ENCODE measurements at places on chromosomes 5 and 9. TPM values are rescaled to one million over a fixed set of nuclear protein-coding genes. Genes with fewer than 3 reads are reported as not detected.

The F2RL1 gene
- total RNA-seq = 0.73 TPM

The SMIM3 gene
- total RNA-seq = 19.8 TPM

The SFXN1 gene
- total RNA-seq = 34.5 TPM

The SPATA31D4 gene
- not detected for total RNA-seq

The TNC gene
- 0.57 TPM for total RNA-seq

The CBY3 gene
- not detected for total RNA-seq

The PCDHGB1 gene
- total RNA-seq = 6.7 TPM

The CD72 gene
- total RNA-seq = 0.89 TPM

The DRD1 gene
- not detected for total RNA-seq

The ZNF618 gene
- 1.6 TPM for total RNA-seq

The CDH9 gene
- total RNA-seq = not detected

The AQP3 gene
- 16.3 TPM for total RNA-seq

The NTMT1 gene
- 72.1 TPM for total RNA-seq

The GPX3 gene
- 627 TPM for total RNA-seq

The PLCXD3 gene
- total RNA-seq = 76.6 TPM

The ADAMTS16 gene
- total RNA-seq = not detected

The ANKRD18B gene
- not detected for total RNA-seq

The MLANA gene
- not detected for total RNA-seq

The AK8 gene
- total RNA-seq = not detected

The PCDHA7 gene
- total RNA-seq = not detected

The CCDC69 gene
- total RNA-seq = 181 TPM

The ZNF483 gene
- total RNA-seq = 4.2 TPM

The SPINK4 gene
- total RNA-seq = not detected

The GPR151 gene
- not detected for total RNA-seq

The MCTP1 gene
- 8.5 TPM for total RNA-seq

The IFNA13 gene
- total RNA-seq = not detected

The HMMR gene
- total RNA-seq = 0.92 TPM

The PAM gene
- 959 TPM for total RNA-seq

The ANKS6 gene
- 4.4 TPM for total RNA-seq

The NCS1 gene
- total RNA-seq = 5.0 TPM

The AHRR gene
- 2.1 TPM for total RNA-seq

The CNTFR gene
- 8.7 TPM for total RNA-seq

The ATG12 gene
- total RNA-seq = 23.5 TPM

The PAEP gene
- total RNA-seq = not detected

The DAB2IP gene
- total RNA-seq = 53.0 TPM

The INSL6 gene
- total RNA-seq = not detected

The PPP1R26 gene
- total RNA-seq = 18.5 TPM

The TMEM38B gene
- 57.2 TPM for total RNA-seq

The CRHBP gene
- 1.3 TPM for total RNA-seq

The EIF4E1B gene
- not detected for total RNA-seq

The DBH gene
- not detected for total RNA-seq

The LCN10 gene
- 11.3 TPM for total RNA-seq

The WNT8A gene
- total RNA-seq = not detected

The PHAX gene
- 27.6 TPM for total RNA-seq

The TTC23L gene
- not detected for total RNA-seq

The FAM200C gene
- 4.2 TPM for total RNA-seq

The PCDHA13 gene
- total RNA-seq = not detected

The FBP2 gene
- 0.54 TPM for total RNA-seq

The ADCY2 gene
- total RNA-seq = 0.19 TPM

The PDLIM7 gene
- 43.1 TPM for total RNA-seq

The P4HA2 gene
- total RNA-seq = 88.7 TPM
